Immature natural killer cell (primary cell): ENCODE measurements at places on chromosomes 7 and 10.

DNA sequence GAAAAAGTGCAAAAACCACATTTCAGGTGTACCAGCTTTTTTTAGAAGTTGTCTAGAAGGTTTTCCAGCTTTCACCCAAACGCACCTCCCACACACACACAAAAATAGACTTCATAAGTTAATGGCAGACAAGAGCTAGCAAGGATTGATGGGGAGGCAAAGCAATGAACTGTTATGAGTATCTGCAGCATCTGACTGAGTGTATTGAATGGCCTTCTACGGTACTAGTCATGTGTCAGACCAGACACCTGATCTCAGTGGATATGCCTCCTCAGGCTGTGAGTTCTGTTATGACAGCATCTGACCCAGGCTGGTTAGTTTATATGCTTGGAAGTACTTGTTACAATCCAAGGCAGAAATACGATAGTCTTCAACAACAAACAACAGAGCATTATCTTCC, 406.1 kb upstream of the AUTS2 start:
- H3K4me3 ChIP-seq: no peak overlapping the region
- H3K36me3 ChIP-seq: peaks cover 4% of the 10 kb centered on the region

- H3K4me1 ChIP-seq: no peaks in the 10 kb centered on the region
- DNase-seq: no peak
- H3K4me3 ChIP-seq: no peak overlapping the region
These were observed 133.7 kb downstream of the SLC25A13 start for GRCh38 chr7:96188174-96188581.

DNA sequence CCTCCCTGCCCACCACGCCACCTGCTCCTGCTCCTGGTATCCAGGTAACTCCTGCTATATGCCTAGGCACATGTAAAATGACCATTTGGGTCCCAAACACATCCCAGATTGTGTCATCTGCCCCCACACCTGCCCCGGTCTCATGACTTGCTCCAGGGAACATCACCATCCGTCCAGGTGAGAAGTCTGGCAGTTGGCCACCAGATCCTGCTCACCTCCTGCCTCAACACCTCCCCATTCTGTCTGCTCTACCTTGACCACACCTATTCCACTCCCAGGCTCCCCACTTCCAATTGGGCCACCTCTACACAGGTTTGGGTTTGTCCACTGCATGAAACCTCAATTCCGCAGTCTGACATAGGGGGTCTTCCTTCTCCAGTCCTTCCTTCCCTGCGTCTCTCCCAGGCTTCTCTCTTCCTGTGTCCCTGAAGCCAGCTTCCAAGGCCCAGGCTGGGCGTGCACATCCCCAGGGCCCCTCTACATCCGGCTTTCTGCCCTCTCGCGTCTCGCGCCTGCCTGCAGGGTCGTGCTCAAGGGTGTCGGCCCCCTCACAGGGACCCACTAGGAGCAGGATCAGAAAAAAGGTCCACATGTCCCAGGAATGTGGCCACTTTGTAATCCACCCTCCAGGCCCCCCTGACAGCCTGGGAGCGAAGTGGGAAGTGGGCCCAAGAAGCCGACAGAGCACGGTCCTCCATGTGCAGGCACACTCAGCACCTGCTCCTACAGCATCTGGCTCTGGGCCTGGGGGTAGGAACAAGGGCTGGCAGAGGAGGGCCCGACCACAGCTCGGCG, 49.3 kb upstream of the DAGLB start:
- H3K36me3 ChIP-seq: no peaks in the 10 kb centered on the region
- H3K27ac ChIP-seq: no peak overlapping the region
- H3K4me3 ChIP-seq: no peak overlapping the region
- peaks cover 3% of the 10 kb centered on the region for H3K27me3 ChIP-seq

DNA sequence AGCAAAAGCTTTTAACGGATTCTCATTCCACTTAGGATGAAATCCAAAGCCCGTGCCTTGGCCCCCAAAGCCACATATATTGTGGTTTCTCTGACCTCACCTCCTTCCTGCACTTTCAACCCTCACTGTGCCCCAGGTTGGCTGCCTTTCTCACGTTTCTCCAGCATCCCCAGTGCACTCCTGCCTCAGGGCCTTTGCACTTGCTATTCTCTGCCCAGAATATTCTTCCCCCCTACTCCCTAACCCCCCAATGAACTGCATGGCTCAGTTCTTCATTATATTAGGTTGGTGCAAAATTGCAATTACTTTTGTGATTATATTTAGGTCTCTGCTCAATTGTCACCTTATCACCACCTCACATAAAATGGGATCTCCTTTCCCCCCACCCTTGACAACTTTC, 34.2 kb downstream of the MYOF start:
- no peaks in the 10 kb centered on the region for H3K36me3 ChIP-seq
- H3K4me1 ChIP-seq: no peaks in the 10 kb centered on the region
- no peak overlapping the region for H3K4me3 ChIP-seq
- DNase-seq: no peak

- no peak overlapping the region for H3K27ac ChIP-seq
- no peak for DNase-seq
- no peak overlapping the region for H3K4me3 ChIP-seq
- no peaks in the 10 kb centered on the region for H3K36me3 ChIP-seq
These were observed 135.3 kb upstream of the VIPR2 start for GRCh38 chr7:159280008-159280407.

- H3K27me3 ChIP-seq: peaks cover 1% of the 10 kb centered on the region
- no peak overlapping the region for H3K4me3 ChIP-seq
- no peaks in the 10 kb centered on the region for H3K36me3 ChIP-seq
- H3K27ac ChIP-seq: no peak overlapping the region
- DNase-seq: no peak
These were observed 11.2 kb upstream of the TECTB start for GRCh38 chr10:112271982-112272381.

DNA sequence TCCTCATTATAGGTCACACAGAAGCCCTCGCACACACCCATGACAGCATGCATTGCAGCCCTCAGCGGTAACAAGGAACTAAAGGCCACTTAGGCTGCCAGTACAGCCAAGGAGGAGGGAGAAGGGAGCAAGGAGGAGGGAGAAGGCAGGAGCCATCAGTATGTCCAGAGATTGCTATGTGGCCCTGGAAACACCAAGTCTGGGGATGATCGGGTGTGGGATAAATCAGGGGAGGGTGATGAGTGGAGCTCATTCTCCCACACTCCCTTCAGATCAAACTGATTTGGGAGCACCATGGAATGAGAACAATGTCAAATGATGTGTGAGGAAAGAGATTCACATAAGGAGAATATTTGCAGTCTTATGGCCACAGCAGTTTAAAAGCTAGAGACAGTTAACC, 350.9 kb downstream of the TNS3 start:
- H3K36me3 ChIP-seq: no peaks in the 10 kb centered on the region
- no peaks in the 10 kb centered on the region for H3K4me1 ChIP-seq
- no peak overlapping the region for H3K27ac ChIP-seq
- DNase-seq: no peak

GRCh38 chr7:86773309-86773708, 129.6 kb downstream of the GRM3 start:
- H3K36me3 ChIP-seq: no peaks in the 10 kb centered on the region
- H3K4me3 ChIP-seq: no peak overlapping the region
- peaks cover 2% of the 10 kb centered on the region for H3K27me3 ChIP-seq

GRCh38 chr7:90320801-90321494, at the start of gene FAM237B:
TSS of gene FAM237B (minus strand) at chr7:90321304. CDS start at chr7:90319748, 1,556 bp downstream.
- no peak for DNase-seq
- no peak within 1 kb of the TSS for H3K4me3 ChIP-seq
- no peaks in the 10 kb centered on the region for H3K36me3 ChIP-seq
- H3K4me1 ChIP-seq: no peaks in the 10 kb centered on the region
- no peak within 1 kb of the TSS for H3K27ac ChIP-seq

- no peaks in the 10 kb centered on the region for H3K36me3 ChIP-seq
- H3K4me1 ChIP-seq: no peaks in the 10 kb centered on the region
- DNase-seq: no peak
- peaks cover 3% of the 10 kb centered on the region for H3K27me3 ChIP-seq
- no peak overlapping the region for H3K4me3 ChIP-seq
- H3K27ac ChIP-seq: no peak overlapping the region
These were observed 138.3 kb downstream of the GNAT3 start for GRCh38 chr7:80373429-80374032.

- peaks cover 27% of the 10 kb centered on the region for H3K36me3 ChIP-seq
- no peak overlapping the region for H3K27ac ChIP-seq
- no peak overlapping the region for H3K4me3 ChIP-seq
- H3K27me3 ChIP-seq: no peaks in the 10 kb centered on the region
- DNase-seq: no peak
- H3K4me1 ChIP-seq: no peaks in the 10 kb centered on the region
These were observed 102.4 kb upstream of the SH2B2 start for GRCh38 chr7:102184303-102184702.

DNA sequence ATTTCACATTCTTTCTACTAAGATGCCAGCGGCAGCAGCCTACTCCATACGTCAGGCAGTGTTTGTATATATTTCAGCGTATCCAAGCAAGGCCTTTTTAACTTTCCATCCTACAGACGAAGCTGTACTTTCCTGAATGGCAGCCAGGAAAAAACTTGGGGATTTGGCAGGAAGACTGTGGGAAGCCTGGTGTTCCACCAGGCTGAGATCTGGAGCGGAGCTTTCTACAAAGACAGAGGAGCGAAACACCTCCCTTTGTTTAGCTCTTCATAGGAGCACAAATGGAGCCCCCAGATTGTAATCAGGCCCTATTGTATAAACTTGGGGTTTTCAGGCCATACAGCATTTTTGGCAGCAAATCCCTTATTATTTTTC, 143.8 kb downstream of the TES start:
- no peaks in the 10 kb centered on the region for H3K4me1 ChIP-seq
- H3K27me3 ChIP-seq: peaks cover 5% of the 10 kb centered on the region
- H3K4me3 ChIP-seq: no peak overlapping the region
- H3K36me3 ChIP-seq: no peaks in the 10 kb centered on the region

DNA sequence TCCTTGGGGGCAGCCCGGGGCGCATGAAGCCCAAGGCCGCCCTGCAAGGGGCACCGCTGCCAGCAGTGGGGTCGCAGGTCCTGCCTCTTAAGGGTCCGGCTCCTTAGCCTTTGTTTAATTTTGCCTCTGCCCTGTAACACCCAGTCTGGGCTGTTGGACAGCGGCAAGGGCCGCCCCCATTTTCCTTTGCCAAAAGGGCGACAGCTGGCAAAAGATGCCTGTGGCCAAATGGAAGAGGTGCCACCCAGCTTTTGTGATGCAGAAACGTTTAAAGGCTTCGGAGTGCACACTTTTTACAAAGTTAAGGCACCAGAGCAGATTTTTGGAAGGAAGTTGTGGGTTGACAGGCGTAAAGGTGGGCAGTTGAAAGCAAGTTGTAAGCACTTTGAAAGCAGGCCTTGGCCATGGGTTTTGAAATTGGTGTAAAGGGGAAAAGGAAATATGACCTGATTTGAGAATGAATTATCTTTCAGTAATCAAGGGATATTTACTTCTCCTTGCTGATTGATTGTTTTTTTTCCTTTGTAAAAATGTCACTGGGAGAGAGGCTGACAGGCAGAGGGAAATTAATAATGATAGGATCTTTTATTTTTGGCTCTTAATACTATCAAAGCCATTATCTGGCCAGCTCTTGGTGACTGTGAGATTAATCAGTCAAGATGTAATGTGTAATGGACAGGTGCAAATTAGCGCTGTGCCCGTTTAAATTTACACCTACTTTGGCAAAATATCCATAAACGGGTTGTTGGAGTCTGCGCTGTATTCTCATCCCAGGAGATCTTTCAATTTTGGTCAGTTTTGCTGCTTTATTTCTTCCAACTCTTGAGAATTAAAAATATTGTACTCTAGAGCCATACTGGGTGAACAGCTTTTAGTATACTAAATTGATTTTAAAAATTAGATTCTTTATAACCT, 1.2 kb downstream of the CASD1 start:
- H3K4me3 ChIP-seq: peak overlapping the region; percentile 76
- peaks cover 51% of the 10 kb centered on the region for H3K4me1 ChIP-seq
- peak overlapping the region; percentile 93 for H3K27ac ChIP-seq
- H3K36me3 ChIP-seq: no peaks in the 10 kb centered on the region
- H3K27me3 ChIP-seq: no peaks in the 10 kb centered on the region

DNA sequence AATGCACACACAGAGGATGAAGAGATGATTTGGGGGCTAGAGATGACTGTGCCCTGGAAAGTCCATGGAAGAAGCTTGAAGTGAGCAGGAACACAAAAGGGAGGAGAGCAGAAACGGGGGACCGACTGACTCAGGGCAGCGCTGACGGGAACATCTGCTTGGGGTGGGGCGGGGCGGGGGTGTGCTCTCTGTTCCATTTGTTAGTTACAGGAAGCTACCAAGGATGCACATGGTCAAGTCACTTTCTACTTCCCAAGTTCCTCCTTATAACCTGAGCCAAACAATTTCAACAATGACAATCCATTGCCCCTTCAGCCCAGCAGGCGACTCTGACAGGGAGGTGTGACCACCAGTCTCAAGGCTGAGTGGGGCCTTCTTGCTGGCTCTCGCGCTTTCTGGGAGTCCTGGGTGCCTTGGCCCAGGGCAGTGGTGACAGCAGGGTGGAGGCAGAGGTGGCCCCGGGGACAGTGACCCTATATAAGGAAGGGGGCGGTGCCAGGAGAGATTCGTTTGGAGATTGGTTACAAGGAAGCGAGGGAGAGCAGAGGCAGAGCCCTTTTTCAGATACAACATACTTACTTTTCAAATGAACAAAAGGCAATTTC, 39.6 kb downstream of the CLEC2L start:
- peaks cover 6% of the 10 kb centered on the region for H3K4me1 ChIP-seq
- H3K27ac ChIP-seq: peak overlapping the region; percentile 83
- peaks cover 5% of the 10 kb centered on the region for H3K27me3 ChIP-seq
- DNase-seq: no peak

- H3K27me3 ChIP-seq: peaks cover 2% of the 10 kb centered on the region
- DNase-seq: no peak
- no peak overlapping the region for H3K27ac ChIP-seq
- no peaks in the 10 kb centered on the region for H3K4me1 ChIP-seq
- no peaks in the 10 kb centered on the region for H3K36me3 ChIP-seq
These were observed 7.2 kb downstream of the ANTXRL start for GRCh38 chr10:46293832-46294640.

DNA sequence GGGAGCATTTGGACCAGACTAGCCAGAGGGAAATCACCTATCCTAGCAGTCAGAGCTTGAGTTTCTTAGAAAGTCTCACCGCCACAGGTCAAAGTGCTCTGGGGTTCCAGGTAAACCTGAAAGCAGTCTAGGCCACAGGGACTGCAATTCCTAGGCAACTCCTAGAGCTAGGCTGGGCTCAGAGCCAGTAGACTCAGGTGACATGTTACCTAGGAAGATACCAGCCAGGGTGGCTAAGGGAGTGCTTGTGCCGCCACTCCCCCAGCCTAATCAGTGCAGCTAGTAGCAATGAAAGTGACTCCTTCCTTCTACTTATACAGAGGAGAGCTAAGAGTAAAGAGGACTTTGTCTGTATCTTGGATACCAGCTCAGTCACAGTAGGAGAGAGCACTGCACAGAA, 348.7 kb upstream of the HPS1 start:
- no peak overlapping the region for H3K4me3 ChIP-seq
- H3K27me3 ChIP-seq: no peaks in the 10 kb centered on the region
- no peak for DNase-seq

- no peak for DNase-seq
- no peak overlapping the region for H3K27ac ChIP-seq
- peaks cover 9% of the 10 kb centered on the region for H3K4me1 ChIP-seq
- H3K4me3 ChIP-seq: peak overlapping the region; percentile 57
- no peaks in the 10 kb centered on the region for H3K36me3 ChIP-seq
These were observed 6.4 kb downstream of the VAX1 start for GRCh38 chr10:117131376-117132327.

- H3K27ac ChIP-seq: peak overlapping the region; percentile 99
- peaks cover 90% of the 10 kb centered on the region for H3K4me1 ChIP-seq
- DNase-seq: peak; percentile 58
- peaks cover 14% of the 10 kb centered on the region for H3K27me3 ChIP-seq
- H3K4me3 ChIP-seq: peak overlapping the region; percentile 99
These were observed 74.0 kb upstream of the CARD11 start for GRCh38 chr7:3117488-3118231.

GRCh38 chr10:95600158-95600557, 39.0 kb upstream of the SORBS1 start:
- no peaks in the 10 kb centered on the region for H3K27me3 ChIP-seq
- no peaks in the 10 kb centered on the region for H3K4me1 ChIP-seq
- no peak overlapping the region for H3K4me3 ChIP-seq
- no peak overlapping the region for H3K27ac ChIP-seq
- no peak for DNase-seq
